Activated CD4-positive, alpha-beta T cell treated with anti-CD3 and anti-CD28 coated beads, Interleukin-2, amount 50 U/mL, for 4 hours (primary cell): ENCODE measurements at places on chromosomes 6 and 20.

- no peak for DNase-seq
Measured at GRCh38 chr20:11745145-11745544, 172.5 kb upstream of the BTBD3 start.

- DNase-seq, result no peak
Measured at GRCh38 chr20:51767867-51768758, at the start of gene ATP9A. TSS of gene ATP9A (minus strand) at chr20:51768390. CDS start at chr20:51768369, 21 bp downstream.

DNA sequence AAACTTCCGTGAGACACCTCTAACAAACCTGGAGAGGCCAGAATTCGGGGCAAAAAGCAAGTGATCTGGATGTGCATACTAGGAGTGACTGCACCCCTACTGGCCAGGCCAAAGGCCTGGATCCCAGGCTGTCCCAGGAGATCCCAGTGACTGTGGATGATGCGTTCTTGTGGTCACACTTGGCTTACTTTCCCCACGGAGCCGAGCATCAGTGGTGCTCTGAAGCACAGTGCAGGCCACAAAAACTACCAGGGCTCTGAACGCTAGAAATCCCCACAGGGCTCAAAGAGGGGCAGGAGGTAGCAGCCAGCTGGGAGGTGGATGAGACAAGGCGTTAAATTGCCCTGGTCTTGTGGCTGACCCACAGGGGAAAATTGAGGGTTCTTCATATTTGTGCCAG is 7.1 kb downstream of the TRIM26 start:
- no peak for DNase-seq

DNA sequence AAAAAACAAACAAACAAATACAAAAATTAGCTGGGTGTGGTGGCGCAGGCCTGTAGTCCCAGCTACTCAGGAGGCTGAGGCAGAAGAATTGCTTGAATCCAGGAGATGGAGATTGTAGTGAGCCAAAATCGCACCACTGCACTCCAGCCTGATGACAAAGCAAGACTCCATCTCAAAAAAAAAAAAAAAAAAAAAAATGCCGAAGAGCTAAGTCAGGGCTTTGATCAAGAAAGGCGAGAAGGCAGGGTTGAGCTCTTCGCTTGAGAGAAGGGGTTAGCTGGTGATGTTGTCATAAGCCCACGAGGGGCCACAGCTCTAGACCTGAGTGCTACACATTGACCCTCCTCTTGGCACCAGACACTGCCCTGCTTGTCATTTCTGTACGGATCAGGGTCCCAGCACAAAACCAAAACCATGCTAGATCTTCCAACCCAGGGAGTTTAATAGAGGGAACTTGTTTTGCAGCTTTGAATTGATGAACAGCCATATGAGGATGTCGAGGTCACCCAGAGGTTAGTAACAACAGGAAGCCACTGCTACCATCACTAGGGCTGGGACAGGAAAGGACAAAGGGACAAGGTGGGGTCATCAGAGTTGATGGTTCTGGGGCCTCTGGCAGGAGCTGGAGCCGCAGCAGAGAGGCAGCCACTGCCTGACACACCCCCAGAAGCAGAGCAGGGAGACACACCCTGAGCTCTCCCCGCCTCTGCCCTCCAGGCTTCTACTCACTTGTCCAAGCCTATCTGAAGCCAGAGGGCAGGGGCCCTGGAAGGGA is 122.7 kb downstream of the SNX5 start:
- no peak for DNase-seq

- no peak for DNase-seq
Measured at GRCh38 chr6:169567819-169568218, 134.0 kb downstream of the WDR27 start.

- DNase-seq, result no peak
Measured at GRCh38 chr20:18363708-18364107, 75.4 kb downstream of the ZNF133 start.

DNA sequence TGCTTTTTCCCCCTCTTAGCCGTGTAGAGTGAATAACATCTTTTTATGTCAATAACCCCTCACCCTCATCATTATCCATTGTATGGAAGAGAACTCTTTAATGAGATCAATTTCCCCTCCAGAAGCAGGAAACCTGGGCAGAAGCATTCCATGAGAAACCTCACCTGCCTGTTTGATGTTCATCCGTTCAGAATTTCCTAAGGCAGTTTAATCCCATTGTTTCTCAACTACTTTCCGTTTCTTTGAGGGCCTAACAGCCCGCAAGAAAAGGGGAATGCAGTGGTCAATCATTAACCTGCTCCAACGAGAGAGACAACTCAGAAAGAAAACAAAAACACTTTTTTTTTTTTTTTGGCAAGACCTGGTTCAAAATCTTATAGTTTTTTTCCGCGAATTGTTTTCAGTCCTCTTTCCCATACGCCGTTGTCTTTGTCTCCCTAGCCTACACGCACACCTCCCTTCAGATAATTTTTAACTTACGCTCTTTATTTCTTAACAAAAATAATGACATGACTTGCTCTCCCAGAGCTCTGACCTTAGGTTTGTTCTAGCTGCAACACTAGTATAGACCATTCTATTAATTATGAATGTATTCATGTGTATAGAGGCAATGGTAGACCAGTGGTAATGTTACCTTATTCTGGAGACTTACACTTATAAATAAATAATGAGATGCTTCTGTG is 25.6 kb upstream of the ID4 start:
- no peak for DNase-seq

- no peak for DNase-seq
Measured at GRCh38 chr20:21272279-21272678, 30.9 kb upstream of the XRN2 start.

DNA sequence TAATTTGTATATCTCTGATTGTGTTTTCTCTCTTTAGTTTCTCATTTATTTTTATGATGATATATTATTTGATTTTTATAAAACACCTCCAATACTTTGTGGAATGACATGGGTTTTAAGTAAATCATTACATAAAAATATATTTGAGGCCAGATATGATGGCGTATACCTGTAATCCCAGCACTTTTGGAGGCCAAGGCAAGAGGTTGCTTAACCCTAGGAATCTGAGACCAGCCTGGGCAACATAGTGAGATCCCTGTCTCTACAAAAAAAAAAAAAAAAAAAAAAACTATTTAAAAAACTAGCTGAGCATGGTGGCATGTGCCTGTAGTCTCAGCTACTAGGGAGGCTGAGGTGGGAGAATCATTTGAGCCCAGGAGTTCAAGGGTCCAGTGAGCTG is 87.3 kb downstream of the BMP6 start:
- no peak for DNase-seq

DNA sequence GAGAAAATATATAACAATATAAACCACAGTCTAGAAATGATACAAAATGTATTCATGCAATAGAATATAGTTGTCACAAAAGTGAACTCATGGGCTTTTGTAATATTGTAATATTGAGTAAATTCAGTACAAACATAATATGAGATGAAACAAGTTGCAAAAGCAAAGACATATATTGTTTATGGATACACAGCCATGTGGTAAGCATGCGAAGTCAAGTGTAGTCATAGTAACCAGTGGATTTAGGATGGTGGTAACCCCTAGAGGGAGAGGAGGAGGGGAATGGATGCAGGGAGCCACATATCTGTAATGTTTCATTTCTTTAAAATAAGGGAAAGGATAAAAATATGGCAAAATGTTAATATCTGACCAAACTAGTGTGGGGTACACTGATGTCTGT is 47.3 kb downstream of the ARMC2 start:
- DNase-seq, result no peak

GRCh38 chr6:168031411-168031971 is 34.0 kb downstream of the KIF25 start:
- DNase-seq, result no peak

GRCh38 chr6:151680846-151681432 is 126.5 kb upstream of the ESR1 start:
- DNase-seq, result no peak

GRCh38 chr6:52515219-52515960 is 61.5 kb downstream of the TRAM2 start:
- no peak for DNase-seq

DNA sequence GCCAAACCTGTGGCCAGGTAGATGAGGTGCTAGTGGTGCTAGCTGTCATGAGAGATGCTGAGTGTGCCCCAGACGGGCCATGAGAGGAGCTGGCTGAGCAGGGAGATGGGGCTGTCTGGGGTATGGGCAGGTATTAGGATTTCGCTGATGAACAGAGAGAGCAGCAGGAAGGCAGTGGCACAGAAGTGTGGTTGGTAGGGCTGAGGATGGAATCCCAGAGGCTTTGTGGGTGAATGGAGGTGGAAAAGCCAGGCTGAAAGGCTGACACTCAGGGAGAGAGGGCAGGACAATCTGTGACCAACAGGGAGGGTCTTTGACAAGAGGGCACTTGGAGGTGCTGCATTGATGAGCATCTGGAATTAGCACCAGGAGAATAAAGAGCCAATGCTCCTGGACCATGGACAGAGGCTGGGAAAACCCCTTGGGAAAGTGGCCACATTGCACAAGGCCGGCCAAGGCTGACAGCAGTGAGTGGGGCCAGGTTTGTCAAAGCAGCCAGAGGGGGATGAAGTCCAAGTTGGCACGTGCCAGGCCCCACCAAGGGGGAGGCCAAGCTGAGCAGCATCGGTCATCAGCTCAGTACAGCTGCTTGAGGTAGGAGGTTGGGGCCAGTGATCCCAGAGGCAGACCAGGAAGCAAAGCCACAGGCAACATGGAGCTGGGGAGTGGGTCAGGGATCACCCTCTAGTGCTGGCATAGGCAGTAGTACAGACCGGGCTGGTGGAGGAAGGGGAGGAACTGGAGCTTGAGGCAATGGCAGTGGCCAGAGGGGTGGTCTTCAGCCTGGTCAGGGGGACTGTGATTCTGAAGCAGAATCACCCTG is 19.7 kb upstream of the SGK2 start:
- DNase-seq, result no peak

- DNase-seq, result no peak
Measured at GRCh38 chr6:18266523-18266912, 2.2 kb upstream of the DEK start.
